ENCODE measurements at places on chromosomes 6 and 20. TPM values are rescaled to one million over a fixed set of nuclear protein-coding genes. Genes with fewer than 3 reads are reported as not detected.
A peak's percentile ranks its signal among the peaks of the same experiment; 100 is the strongest.

The SOBP gene
- total RNA-seq = 8.2 TPM

The PNPLA1 gene
- total RNA-seq = not detected

DNA sequence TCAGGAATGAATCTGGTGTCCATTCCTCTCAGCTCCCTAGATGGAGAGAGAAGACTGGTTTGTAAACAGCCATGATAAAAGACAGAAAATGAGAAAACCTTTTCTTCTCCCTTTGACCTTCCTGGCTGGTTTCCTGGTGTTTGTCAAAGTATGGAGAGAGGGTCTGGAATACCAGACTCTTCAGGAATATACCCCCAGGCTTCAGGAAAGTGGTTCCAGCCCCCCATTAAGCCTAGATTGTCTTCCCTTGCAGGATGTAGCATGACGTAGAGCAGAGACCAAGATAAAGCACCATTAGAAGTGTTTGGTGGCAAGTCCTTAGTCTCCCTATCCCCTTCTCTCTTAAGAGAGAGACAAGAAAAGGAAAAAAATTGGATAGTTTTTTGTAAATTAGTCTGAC, 51.1 kb downstream of the EIF2S2 start:
- no peak for DNase-seq

DNA sequence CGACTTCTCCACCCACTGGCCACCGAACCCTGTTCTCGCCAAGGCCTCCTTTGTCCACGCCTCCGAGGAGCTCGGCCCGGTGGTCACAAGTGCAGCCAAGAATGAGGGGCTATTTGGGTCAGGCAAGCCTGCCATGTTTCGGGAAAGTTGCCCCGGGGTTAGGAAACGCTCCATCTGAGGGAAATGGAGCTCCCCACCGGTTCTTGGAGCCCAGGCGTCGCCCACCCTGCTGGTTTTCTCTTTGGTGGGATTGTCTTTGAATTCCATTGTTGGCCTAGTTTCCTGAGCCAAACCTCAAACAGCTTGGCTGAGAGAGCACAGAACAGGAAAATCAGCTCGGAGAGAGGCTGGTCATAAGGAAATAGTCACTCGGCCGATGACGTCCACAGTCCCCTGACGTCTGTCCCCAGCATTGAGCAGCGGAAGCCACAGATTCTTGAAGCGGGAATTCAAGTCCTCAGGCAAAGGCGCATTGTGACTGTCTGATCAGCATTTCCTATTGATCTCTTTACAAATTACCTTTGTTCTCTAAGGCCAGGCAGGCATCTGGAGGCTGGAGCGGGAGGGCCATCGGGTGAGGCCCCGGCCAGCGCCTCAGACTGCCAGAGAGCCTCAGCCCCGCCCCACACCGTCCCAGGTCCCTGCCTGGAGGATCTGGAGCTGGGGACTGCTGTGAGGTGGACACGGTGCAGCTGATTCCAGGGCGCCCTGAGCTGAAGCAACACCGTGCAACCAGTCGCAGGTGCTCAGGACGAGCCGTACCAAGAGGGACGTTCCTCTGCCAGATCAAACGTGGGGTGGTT, 138.6 kb downstream of the DLL1 start:
- peak; percentile 76 for DNase-seq

DNA sequence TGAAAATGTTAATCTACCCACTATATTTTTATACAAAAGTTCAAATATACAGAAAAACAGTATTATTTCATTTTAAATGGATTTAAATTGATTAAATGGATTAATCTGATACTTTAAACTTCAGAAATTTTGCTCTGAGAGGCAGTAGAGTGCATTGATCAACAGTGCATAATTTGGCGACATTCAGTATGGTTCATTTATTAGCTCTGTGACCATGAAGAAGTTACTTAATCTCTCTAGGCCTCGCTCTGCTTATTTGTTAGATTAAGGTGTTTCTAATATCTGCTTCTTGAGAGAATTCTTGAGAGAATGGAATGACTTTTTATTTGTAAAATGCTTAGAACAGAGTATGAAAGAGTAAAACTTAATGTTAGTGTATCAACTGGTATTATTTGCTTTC, 8.9 kb downstream of the PDE7B start:
- DNase-seq = no peak

GRCh38 chr20:35618263-35619131, 2.9 kb downstream of the SPAG4 start:
- DNase-seq = peak; percentile 67

GRCh38 chr6:141728330-141728729, 404.4 kb upstream of the GJE1 start:
- DNase-seq = no peak

The UBE2C gene
- 1.4 TPM for total RNA-seq

GRCh38 chr6:148231572-148231971, 111.1 kb upstream of the SASH1 start:
- no peak for DNase-seq

DNA sequence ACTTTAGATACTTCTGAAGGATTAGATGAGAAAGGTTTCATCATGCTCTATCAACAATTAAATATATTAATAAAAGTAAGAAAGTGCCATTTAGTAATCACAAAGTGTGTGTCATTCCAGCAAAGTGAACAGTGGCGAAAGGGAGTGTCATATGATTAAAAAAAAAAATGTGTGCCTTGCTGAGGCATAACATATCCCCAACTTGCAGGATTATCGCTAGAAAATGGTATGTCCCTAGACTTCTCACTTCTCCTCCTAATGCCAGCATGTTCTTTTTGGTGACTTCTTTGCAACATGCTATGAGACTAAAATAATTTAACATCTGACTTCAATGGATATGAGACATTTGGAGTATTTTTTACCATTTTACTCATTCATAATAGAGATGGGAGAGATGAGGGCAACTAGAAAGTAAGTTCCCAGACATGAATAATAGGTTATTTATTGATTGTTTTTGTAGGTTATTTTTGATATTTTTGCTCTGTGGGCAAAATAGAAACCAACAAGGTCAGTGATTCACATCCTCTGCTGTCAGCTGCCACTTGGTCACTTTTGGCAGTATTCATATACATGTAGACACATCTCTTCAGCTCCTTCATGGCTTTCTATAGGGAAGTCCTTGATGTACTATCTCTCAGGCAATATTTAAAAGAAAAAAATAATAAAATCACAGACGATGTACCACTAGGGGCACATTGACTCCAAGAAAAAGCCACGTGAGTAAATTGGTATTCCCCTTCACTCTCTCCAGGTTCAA, 370.1 kb downstream of the BMP2 start:
- DNase-seq = no peak

GRCh38 chr6:131061041-131061750, 1.8 kb downstream of the EPB41L2 start:
- DNase-seq = no peak

DNA sequence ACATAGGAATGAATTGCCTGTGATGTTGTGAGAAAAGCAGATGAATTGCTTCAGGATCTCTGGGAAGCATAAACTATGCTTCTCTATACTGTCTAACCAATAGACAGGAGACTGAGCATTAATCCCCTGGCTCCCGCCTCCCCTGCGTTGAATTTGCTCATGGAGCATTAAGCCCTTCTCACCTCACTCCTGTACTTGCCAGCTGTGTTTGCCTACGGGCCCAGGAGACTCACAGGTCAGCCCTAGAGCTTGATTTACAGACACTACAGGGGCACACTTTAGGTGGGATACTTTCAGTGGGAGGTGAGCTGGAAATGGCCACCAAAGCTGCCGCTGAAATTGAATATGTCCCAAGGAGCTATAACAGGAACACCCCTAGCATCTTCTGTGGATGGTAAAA, 418.7 kb downstream of the CBLN4 start:
- DNase-seq = no peak

DNA sequence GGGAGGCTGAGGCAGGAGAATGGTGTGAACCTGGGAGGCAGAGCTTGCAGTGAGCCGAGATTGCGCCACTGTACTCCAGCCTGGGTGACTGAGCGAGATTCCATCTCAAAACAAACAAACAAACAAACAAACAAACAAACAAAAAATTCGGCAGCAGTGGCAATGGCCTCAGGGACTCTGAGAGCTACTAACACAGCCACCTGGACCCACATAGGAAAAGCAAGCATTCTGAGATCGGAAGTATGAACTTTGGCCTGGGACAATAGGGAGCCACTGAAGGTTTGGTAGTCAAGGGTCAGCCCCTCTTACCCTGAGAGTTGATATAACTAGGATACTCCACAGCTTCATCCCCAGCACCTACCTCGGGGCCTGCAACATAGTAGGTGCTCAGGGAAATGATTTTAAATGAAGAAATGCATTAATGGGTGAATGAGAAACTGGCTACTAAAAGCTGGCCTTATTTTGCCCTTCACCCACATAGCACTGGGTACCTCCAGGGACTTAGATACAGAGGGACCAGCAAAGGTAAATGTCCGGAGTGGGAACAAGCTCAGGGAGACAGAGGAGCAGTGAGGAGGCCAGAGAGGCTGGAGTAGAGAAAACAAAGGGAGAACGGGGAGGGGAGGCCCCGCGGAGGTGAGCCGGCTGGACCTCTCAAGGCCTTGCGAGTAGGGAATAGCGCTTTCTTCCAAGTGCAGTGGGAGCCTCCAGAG, 46.6 kb upstream of the PTGIS start:
- no peak for DNase-seq

- DNase-seq = no peak
Observed at GRCh38 chr6:25794784-25795183, 37.1 kb downstream of the SLC17A1 start.

DNA sequence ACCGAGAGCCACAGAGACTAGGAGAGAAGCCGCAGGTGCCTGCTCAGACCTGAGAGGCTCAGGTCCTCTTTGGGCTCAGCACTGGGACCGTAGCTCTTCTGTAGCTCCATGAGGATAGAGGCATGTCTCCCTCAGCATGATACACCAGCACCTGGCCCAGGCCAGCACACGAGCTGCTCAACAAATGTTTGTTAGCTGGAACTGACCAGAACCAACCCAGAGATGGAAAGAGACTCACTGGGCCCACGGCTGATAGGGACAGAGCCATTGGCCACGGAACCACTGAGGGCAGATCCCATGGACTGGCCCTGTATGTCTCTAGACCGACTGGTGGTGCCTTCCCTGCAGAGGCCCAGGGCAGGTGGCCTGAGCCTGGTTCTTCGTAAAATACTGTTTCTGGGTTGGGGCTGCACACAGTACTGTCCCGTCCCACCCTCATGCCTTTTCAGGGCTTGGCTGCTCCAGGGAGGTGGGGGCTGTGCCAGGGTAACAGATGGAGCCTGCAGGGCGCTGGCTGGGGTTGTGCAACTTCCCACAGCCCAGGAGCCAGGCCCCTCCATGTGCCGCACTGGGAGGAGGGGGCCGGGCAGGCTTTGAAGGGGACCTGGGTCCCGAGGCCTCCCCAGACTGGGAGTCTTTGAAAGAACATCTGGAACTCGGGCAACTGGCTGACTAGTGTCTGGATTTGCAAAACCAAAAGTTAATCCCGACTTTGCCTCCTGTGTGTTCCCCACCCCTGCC, 5.2 kb downstream of the C20orf204 start:
- DNase-seq = no peak

GRCh38 chr6:30075094-30075789, at the start of gene RNF39:
TSS of gene RNF39 (minus strand) at chr6:30075769. CDS start at chr6:30075585, 184 bp downstream.
- no peak for DNase-seq

DNA sequence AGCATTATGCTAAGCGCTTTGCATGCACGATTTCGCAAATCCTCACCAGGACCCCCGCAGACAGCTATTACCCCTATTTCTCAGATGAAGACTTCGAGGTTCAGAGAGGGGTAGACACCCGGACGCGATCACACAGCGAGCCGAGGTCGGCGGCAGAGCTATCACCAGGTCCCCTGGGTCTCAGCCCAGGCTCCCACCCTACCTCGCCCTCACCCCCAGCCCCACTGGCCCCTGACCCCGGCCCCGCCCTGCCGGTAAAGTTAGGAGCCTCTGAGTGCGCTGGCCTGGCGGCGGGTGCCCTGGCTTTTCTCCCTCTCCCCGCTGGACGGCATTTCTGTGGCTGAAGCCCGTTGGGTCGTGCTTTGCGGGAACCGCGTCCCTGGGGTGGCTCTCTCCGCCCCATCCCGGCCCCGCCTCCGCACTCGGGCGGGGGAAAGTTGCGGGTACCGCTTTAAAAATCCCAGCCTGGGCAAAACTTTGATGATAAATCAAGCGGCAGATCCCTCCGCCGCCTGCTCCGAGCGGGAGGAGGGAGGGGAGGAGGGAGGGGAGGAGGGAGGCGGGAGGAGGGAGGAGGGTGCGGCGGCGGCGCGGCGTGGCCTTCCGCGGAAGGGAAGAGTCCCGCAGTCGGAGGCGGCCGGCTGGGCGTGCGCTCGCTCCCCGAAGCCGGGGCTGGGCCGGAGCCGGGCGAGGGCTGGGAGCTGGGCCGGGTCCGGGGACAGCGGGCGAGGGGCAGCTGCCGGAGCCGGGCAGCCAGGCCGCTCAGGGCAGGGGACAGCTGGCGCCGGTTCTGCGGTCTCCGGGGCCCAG, at the start of gene VSTM2L:
VSTM2L (plus strand) TSS at position 624 of the 810 bp plus-strand sequence. CDS start 224 bp downstream, outside the sequence.
- no peak for DNase-seq
